ENCODE measurements at places on chromosomes 2 and 18.

- DNase-seq: no peak
Measured at GRCh38 chr2:73947412-73948018, 20.8 kb downstream of the DGUOK start.

DNA sequence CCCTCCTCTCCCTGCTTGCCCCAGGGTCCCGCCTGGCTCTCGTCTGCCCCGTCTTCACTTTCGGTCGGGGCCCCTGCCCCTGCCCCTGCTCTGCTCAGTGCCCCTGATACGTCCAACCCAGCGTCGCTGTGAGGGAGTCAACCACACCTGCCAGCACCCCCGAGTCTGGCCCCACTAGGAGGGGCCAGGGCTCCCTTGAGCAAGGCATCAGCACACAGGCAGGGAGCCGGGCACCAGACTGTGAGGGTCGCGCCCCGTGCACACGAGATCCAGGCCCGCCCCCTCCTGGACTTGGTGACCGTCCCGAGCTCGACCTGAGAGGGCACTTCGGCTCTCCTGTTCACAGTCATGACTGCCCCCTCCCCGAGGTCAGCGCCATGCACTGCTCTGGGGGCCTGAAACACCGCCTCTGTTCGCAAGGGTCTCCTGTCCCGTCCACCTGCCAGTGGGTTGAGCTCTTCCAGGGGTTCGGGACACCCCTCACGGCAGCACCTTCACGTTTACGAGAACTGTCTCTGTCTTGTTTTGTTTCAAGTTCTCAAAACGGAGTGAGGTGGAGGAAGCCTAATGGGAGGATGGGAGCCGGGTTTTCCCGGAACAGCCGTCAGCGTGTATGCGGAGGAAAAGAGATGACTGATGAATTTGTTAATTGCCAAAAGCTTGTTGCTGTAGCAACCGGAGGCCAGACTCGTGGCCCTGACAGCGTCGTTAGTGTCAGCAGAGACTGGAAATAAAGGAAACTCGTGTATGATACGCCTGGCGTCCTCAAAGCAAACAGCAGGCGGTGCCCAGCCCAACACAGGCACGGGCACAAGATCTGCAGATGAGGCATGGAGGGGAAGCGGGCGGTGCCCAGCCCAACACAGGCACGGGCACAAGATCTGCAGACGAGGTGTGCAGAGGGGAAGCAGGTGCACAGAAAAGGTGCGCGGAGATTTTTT lies 48.2 kb upstream of the KCNG2 start:
- no peak for DNase-seq

- no peak for DNase-seq
Measured at GRCh38 chr18:9869715-9870430, 15.9 kb upstream of the TXNDC2 start.

DNA sequence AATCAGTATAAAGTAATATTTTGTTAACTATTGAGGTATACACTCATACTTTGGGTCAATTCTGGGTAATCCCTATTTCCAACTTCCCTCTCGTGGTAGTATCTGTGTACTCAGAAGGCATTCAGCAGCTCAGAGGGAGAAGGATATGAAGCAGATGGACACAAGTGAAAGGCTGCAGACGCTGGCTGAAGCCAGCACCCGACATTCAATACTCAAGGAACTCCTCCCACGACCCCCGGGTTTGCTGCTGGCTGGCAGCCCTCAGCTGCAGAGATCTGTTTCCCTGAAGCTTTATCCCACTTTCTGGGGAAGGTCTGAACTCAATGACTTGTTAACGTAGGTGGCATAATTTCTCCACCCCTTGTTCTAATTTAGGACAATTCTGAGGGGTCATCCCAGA lies 847.3 kb upstream of the SOX11 start:
- DNase-seq: no peak

DNA sequence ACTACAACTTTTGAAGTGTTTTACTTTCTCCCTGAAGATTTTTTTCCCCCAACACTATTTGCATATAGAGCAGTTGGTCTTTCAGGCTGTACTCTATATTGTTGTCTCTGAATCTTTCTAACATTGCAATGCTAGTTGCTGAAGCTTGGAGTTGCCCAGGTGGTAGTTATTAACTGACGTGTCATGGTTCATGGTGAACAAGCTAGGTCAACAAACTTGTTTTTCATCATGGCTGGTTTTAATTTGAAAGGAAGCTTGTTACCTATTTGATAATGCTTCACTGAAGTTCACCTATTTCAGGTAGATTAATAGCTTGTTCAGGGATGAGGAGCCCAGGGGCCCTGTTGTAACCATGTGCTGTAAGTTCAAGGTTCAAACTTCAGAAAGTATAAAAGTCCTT lies 158.8 kb upstream of the ZEB2 start:
- no peak for DNase-seq

DNA sequence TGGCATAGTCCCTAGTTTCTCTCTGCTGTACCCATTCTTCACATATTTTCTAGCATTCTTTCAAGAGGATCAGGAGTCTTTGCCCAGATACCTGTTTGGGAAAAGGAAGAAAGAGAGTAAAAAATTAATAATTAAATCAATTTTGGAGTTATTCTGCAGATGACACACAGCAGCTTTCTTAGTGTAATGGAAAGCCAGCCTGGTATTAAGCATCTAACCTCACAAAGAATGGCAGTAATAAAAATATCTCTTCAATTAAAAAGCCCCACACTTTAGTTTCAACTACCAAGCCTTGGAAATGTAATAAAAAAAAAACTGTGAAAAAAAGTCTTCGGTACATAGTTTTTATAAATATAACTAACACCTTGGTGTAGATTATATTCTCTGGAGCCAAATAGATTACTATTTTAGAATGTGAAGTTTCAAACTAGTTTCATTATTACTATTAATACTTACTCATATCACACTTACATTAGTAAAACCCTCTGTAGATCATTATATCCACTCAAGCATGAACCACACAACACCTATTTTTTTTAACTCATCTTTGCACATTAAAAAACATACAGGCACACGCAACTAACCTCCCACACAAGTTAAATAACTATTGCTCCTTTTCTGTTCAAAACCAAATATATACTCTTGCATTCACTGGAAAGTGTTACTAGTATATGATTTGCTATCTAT lies 90.9 kb downstream of the GPD2 start:
- DNase-seq: no peak

DNA sequence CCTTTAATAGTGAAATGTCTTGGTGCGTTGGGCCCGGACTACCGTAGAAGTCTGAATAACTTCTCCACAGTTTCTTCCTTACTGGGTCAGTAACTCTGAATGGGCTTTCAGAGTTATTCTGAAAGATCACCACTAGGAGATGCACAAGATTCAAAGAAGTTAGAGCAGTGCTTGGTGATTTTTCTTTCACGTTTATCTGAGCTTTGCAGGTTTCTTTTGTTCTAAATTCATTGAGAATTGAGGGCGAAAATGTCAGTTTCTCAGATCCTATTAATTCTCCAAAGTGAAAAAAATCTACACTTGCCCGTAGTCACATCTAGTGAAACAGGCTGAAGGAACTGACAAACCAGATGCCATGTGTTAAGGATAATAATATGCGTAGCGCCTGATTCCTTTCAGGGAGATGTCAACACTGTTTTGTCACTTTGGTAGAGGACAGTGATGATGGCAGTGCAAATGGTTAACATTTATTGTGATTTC lies 70.1 kb downstream of the QPCT start:
- DNase-seq: no peak

- DNase-seq: no peak
Measured at GRCh38 chr2:33256162-33256755, 220.2 kb upstream of the RASGRP3 start.

GRCh38 chr2:64153811-64154210 lies 9.6 kb upstream of the PELI1 start:
- no peak for DNase-seq

- no peak for DNase-seq
Measured at GRCh38 chr2:207039225-207039624, 99.9 kb downstream of the CPO start.

- no peak for DNase-seq
Measured at GRCh38 chr2:3449086-3449485, 69.6 kb downstream of the TRAPPC12 start.

DNA sequence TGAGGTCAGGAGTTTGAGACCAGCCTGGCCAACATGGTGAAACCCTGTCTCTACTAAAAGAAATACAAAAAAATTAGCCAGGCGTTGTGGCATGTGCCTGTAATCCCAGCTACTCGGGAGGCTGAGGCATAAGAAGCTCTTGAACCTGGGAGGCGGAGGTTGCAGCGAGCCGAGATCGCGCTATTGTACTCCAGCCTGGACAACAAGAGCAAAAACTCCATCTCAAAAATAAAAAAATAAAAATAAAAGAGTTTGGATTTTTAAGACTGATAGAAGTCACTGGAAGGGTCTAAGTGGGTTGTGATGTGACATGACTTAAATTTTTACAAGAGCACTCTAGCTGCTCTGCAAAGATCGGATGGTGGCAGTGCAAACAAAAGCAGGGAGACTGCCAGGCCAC lies 15.9 kb downstream of the KCNK3 start:
- no peak for DNase-seq

- no peak for DNase-seq
Measured at GRCh38 chr2:232134939-232135338, 173.4 kb downstream of the DIS3L2 start.
